ENCODE measurements at places on chromosomes 12 and 14.

DNA sequence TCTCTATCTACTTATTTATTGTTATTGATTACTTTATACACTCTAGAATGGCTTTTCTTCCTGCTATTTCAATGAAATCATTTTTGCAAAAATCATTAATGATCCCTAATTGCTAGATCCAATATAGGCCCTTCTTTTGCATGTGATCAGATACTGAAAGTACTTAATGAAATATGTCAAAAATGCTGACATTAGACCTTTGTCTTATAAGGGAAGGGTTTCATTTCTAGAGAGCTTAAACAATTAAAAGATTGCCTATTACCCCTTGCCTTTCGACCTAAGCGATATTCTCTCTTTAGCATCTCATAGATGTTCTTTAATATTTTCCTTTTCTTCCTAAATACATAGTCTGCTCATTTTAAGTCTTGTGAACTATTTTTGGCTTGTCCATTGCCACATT is 101.1 kb downstream of the KTN1 start:
- DNase-seq = no peak

DNA sequence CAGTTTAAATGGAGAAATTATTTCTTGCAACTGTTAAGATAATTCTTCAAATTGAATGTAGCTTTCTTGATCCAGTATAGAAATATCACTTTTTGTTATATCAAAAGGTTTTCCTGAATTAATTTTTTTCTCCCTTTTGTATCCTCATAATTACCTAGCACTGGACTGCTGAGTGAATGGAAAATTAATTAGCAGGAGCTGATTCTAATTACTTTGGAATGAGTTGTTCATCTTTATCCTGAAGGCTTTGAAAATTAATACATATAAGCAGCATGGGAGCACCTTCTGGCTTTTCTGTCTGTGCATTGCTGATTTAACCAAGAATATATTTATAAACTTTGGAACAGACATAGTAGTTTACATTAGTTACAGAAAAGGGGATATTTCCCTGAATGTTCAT is 307.6 kb upstream of the GARIN2 start:
- DNase-seq = no peak

DNA sequence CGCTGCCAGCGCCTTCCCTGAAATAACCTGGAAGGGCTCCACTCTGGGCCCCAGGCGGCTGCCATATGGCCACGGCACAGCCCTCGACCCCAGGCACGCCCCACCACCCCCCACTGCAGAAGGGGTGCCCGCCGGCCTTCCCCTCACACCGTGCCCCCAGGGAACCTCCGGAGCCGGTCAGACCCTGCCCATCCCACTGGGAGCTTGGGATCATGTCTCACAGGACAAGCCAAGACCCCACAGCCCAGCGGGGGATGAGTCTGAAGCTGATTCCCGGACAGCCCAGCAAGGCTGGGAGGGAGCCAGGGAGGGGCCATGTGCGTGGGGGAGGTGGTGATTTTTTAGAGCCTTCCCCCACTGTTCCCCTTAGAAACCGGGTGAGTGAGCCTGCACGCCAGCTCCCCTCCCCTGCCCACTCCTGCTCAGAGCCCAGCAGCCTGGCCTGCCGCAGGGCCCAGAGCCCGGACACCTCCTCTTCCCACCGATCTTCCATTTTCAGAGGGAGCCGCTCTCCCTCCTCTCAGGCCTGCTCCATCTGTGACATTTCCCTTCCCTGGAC is 1.4 kb downstream of the RIMBP2 start:
- no peak for DNase-seq

GRCh38 chr12:47075192-47076084 is 4.0 kb upstream of the PCED1B start:
- DNase-seq = no peak

- no peak for DNase-seq
Measured at GRCh38 chr14:28651148-28651547, 115.4 kb upstream of the FOXG1 start.

DNA sequence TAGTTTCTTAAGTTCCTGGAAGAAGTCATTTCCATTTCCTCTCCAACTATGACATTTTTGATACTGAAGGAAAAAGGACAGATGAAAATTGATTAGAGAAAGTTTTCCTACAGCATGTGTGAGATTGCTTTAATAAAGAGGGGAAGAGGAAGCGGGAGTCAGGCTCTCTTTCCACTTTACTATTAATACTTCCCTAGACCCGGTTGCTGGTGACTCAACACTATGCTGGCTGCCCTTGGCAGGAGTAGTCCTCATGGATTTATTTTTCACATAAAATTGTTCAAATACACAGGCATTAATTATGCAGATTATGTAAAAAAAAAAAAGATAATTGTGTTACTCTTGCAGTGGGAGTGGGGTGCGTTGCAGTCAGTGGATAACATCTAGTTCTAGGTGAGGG is 293.4 kb downstream of the EGLN3 start:
- DNase-seq = no peak

Data from stimulated activated CD4-positive, alpha-beta T cell treated with anti-CD3 and anti-CD28 coated beads, TNF-alpha, amount 100 ng/mL, for 4 hours (primary cell).